AG04450 (cell line): ENCODE measurements at places on chromosomes 11 and 22. TPM values are rescaled to one million over a fixed set of nuclear protein-coding genes. Genes with fewer than 3 reads are reported as not detected.
A peak's percentile ranks its signal among the peaks of the same experiment; 100 is the strongest.

The TYR gene
- polyA plus RNA-seq = not detected in 2 replicates

The C11orf52 gene
- polyA plus RNA-seq = 0.38 and 0.61 TPM in 2 replicates

The MS4A4E gene
- polyA plus RNA-seq = not detected in 2 replicates

The TENM4 gene
- 5.5 and 8.4 TPM in 2 replicates for polyA plus RNA-seq

The TRIM6 gene
- 5.7 and 6.8 TPM in 2 replicates for polyA plus RNA-seq

The RFPL2 gene
- polyA plus RNA-seq = not detected in 2 replicates

The GRIK4 gene
- 0.55 and 0.68 TPM in 2 replicates for polyA plus RNA-seq

DNA sequence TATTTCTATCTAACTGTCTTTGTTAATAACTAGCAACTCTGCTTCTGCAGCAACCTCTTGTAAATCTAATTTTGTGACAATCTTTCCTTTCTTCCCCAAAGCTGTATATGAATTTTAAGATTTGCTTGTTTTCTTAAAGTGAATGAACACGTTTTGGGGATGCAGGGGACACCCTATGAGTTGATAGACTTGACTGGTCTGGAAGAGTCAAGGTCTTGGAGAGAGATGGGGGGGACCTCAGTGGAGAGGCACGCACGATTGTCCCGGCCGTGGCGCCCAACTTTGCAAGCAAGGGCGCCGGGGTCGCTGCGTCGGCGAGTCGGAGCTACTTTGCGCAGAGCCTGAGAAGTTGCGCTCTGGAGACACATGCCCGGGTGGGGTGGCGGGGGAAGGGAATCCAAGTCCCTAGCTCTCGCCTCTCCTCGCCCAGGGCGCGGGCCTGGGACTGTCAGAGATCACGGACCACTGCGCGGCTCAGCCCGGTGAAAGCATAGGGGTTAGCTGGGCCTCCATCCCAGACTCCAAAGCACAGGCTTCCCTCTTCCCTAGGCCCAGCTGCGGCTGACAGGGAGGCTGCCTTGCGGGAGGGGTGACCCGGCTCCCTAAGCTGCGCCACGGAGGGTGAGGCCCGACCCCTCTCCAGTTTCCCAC lies 854 bp downstream of the ABCC8 start:
- no peak for DNase-seq

GRCh38 chr11:96167787-96168186 lies 175.2 kb downstream of the MAML2 start:
- DNase-seq = no peak

GRCh38 chr11:67505605-67506396 lies 638 bp upstream of the PITPNM1 start:
- DNase-seq = peak; percentile 48

DNA sequence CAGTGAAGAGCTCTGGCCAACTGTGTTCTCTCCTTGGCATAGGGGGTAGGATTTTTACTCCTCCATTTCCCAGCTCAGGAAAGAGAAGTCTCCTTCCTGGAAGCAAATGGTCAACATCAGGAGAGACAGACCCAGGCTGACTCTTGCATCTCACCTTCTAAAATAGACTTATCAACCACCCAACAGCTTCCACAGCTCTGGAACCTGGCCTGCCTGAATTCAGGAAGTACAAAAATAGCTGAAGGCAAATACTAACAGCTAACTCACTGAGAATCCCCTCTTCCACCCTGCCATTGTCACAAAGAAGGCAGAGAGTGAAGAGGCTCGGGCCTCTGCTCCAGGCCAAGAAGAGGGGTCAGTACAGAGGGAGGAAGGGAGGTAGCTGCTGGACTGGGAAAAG lies 213.6 kb downstream of the NXPE2 start:
- no peak for DNase-seq

DNA sequence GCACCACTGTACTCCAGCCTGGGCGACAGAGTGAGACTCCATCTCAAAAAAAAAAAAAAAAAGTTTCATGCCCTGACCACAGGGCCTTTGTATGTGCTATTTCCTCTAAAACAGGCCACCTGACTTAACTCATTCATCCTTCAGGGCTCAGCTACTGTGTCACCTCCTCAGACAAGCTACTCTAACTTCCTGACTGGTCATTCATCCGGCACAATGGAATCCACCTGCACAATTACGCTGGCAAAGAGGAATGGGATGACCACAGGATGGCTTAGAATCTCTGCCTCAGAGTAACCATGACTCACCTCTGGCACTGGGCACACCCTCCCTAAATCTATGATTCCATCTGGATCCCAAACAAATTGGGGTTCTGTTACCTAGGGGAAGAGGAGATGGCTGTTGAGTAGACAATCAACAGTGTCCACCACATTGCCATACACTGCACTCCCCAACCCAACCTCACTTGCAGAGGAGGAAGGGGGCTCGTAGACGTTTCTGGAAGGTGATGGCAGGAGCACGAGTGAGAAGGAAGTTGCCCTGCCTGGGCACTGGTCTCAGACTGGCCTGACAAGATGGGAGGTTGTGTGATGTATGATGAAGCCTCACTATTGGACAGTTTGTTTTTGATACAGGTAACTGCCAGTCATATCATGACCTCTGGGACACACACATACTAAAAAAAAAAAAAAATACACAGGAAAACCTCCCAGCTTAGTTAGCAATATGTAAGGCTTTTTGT lies 22.8 kb upstream of the HMOX1 start:
- DNase-seq = no peak

DNA sequence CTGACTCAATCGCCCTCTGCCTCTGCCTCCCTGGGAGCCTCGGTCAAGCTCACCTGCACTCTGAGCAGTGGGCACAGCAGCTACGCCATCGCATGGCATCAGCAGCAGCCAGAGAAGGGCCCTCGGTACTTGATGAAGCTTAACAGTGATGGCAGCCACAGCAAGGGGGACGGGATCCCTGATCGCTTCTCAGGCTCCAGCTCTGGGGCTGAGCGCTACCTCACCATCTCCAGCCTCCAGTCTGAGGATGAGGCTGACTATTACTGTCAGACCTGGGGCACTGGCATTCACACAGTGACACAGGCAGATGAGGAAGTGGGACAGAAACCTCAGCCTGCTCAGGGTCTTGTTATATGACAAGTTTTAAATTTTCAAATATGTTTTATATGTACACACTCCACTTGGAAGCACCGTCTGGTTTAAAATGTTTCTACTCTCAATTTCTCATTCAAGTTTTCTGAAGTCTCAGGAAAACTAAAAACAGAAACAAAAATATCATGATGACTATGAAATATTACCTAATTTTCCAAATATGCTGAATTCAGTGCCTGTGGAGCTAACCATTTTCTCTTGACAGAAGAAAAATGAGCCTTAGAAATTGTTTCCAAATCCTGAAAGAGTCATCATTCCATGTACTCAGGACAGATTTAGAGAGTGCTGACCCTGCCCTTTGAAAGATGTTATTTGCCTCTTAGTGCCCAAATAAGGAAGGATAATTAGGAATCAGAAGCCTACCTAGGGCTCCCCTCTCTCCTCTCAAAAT lies 48.8 kb upstream of the TOP3B start:
- DNase-seq = no peak

- DNase-seq = no peak
These were observed 67.0 kb downstream of the MAML2 start for GRCh38 chr11:96275801-96276594.

DNA sequence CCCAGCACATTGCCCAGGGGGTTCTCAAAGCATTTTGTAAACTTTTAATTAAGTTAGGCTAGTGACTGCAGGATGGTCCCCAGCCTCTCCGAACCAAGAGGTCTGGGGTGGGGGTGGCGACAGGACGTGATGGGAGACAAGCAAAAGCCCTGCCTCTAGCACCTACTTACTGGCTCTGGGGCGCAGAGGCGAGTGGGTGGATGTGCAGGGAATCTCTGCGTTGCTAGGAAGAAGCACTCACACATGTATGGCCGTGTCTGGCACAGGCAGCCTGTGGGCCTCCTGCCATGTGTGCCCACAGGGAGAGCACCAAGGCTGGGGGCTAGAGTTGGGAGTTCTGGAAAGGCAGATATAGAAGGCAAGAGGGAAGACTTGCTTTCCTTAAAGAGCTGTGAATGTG lies 6.3 kb downstream of the OPCML start:
- no peak for DNase-seq

- no peak for DNase-seq
These were observed 8.6 kb downstream of the LRRC75B start for GRCh38 chr22:24584166-24584790.

GRCh38 chr11:70756756-70757155 lies 358.4 kb downstream of the CTTN start:
- no peak for DNase-seq

GRCh38 chr11:64694821-64695365 lies 28.1 kb downstream of the NRXN2 start:
- DNase-seq = no peak

GRCh38 chr11:27315836-27316235 lies 47.2 kb downstream of the CCDC34 start:
- DNase-seq = no peak

DNA sequence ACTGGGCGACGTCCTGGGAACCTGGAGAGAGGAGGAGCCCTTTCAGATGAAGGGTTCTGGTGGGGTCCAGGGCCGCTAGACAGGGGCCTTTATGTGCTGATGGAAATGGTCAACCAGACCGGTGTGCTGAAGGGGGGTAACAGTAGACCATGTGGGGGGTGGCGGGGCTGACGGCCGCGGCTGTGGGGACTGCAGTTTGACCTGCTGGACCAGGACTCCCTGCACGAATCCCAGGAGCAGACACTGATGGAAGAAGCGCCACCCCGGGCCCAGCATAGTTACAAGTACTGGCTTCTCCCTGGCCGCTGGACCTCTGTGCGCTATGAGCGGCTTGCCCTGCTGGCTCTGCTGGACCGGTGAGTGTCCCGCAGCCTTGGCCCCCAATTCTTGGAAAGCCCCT lies 6.4 kb downstream of the PCNX3 start:
- no peak for DNase-seq

GRCh38 chr11:87454241-87454640 lies 416.5 kb downstream of the TMEM135 start:
- no peak for DNase-seq

GRCh38 chr22:23922921-23923320 lies 28.7 kb downstream of the MIF start:
- no peak for DNase-seq

DNA sequence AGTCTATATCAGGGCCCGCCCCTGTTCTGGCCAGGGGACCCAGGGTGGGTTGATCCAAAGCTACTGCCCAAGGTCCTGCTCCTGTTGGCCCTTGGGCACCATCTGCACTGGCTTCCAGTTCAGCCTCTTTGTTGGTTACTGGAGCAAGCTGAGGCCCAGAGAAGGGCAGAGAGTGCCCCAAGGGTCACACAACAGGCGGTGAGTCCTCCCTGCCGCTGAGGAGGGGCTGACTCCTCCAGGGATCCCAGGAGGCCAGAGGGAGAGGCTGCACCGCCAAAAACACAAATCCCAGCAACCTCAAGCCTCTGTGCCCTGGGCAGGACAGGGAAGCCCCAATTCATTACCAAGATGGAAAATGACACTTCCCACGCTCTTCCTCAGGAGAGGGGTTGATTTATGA lies 61.3 kb downstream of the MACROD1 start:
- DNase-seq = no peak

GRCh38 chr11:40987776-40988435 lies 471.5 kb downstream of the LRRC4C start:
- DNase-seq = no peak

GRCh38 chr22:24873226-24873625 lies 67.2 kb downstream of the SGSM1 start:
- DNase-seq = no peak

- DNase-seq = no peak
These were observed 1269.1 kb downstream of the TBC1D22A start for GRCh38 chr22:48031589-48031988.

GRCh38 chr11:62726156-62726914 lies 922 bp downstream of the HNRNPUL2 start:
- no peak for DNase-seq

DNA sequence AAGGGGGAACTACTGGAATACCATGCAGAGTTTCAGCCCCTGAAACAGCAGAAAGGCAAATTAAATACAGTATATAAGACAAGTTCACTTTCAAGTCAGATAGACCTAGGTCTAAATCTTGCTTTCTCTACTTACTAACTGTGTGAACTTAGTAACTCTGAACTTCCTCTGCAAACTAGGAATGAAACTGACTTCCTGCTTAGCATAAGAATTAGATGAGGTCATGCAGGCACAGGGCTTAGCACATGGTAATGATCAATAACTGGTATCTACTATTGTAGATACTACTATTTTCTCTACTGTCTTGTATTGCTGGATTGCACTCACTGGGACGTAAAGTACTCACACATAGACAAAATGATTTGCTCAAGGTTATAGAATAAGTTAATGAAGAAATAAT lies 51.5 kb upstream of the MTNR1B start:
- DNase-seq = no peak

DNA sequence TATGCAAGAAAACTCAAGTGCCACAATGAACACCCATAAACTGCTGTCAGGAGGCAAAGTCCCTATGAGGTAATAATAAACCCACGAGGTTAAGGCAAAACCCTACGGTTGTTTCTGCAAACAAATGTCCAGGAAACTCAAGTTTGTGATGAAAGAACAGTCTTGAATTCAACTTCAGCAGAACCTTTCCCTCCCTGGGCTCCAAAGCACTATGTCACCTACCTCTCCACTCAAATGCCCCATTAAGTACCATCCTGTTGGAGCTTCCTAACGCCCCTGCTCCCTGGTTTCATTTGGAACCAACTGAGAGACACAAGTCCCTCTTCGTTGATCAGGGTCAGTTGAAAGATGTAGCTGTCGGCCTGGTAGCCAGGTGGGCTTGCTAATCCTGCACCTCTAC lies 2.6 kb upstream of the C11orf91 start:
- no peak for DNase-seq

DNA sequence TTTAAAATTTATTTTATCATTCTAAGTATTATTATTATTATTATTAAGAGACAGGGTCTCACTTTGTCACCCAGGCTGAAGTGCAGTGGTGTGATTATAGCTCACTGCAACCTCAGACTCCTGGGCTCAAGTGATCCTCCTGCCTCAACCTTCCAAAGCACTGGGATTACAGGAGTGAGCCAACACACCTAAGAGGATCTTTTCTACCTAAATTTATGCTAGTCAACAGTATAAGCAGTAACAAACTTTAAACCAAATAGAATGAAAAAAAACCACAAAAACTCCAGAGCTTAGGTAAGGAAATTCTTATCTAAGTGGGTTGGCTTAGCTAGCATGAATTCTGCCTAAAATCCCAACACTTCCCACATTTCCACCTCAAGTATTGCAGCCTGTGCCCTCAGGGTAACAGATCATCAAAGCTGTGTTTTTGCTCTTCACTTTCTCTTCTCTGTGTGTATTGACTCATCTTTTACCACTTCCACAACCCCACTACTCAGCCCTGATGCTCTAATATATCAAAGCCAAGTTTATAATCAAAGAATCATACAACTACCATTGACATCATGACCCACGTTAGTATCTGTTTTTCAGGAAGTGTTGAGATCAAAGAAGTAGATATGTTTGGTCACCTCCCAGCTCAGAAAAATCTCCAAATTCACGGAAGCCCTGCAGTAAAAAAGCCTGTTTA lies 93.7 kb upstream of the SPON1 start:
- DNase-seq = no peak
